Smooth muscle cell of the pulmonary artery (primary cell): ENCODE measurements at places on chromosomes 5 and 9. TPM values are rescaled to one million over a fixed set of nuclear protein-coding genes. Genes with fewer than 3 reads are reported as not detected.

Gene SLC34A3
- total RNA-seq = not detected in 2 replicates

Gene NRG2
- total RNA-seq = 0.98 and 1.6 TPM in 2 replicates

Gene SLC6A18
- total RNA-seq = not detected in 2 replicates

Gene PRLR
- 0.07 and 0.10 TPM in 2 replicates for total RNA-seq

Gene RLN1
- 0.07 TPM in 1 of 2 replicates, not detected in the other for total RNA-seq

Gene CHSY3
- 22.8 and 41.9 TPM in 2 replicates for total RNA-seq

Gene SPINK7
- total RNA-seq = not detected in 2 replicates
